ENCODE measurements at places on chromosomes 13 and 19.

- no peak overlapping the region for H3K4me3 ChIP-seq
- H3K4me1 ChIP-seq, result no peaks in the 10 kb centered on the region
- no peaks in the 10 kb centered on the region for H3K36me3 ChIP-seq
- H3K27me3 ChIP-seq, result peaks cover 2% of the 10 kb centered on the region
Observed at GRCh38 chr13:60260440-60260839, 96.7 kb upstream of the DIAPH3 start.

GRCh38 chr13:99908140-99908803 is 63.3 kb downstream of the ZIC5 start:
- peaks cover 10% of the 10 kb centered on the region for H3K36me3 ChIP-seq
- H3K4me1 ChIP-seq, result peaks cover 38% of the 10 kb centered on the region
- H3K27me3 ChIP-seq, result peaks cover 20% of the 10 kb centered on the region
- H3K4me3 ChIP-seq, result no peak overlapping the region
- no peak overlapping the region for H3K27ac ChIP-seq

DNA sequence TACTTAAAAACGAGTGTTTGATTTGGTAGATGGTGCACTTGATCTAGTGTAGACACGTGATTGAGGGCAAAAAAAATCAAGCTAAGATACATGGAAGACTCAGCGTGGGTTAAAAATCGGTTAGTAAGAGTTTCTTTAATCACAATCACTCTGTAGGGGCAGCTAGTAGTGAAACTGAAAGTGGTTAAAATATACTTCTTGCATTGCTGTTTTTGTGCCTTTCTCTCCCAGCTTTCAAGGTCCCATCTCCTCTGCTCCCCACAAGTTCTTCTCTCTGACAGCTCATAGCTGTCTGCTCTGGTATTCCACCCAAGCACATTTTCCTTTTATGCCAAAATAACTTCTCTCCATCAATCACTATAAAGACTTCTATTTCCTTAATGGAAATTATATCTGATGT is 1089.7 kb downstream of the EFNB2 start:
- no peak overlapping the region for H3K27ac ChIP-seq
- H3K27me3 ChIP-seq, result no peaks in the 10 kb centered on the region
- H3K4me1 ChIP-seq, result peaks cover 6% of the 10 kb centered on the region
- H3K36me3 ChIP-seq, result no peaks in the 10 kb centered on the region
- H3K4me3 ChIP-seq, result no peak overlapping the region
- no peak for DNase-seq

GRCh38 chr19:36010402-36010801 is 1.8 kb upstream of the SYNE4 start:
- peaks cover 42% of the 10 kb centered on the region for H3K4me1 ChIP-seq
- H3K27me3 ChIP-seq, result no peaks in the 10 kb centered on the region
- H3K4me3 ChIP-seq, result peak overlapping the region; percentile 21
- H3K27ac ChIP-seq, result no peak overlapping the region
- peaks cover 2% of the 10 kb centered on the region for H3K36me3 ChIP-seq

DNA sequence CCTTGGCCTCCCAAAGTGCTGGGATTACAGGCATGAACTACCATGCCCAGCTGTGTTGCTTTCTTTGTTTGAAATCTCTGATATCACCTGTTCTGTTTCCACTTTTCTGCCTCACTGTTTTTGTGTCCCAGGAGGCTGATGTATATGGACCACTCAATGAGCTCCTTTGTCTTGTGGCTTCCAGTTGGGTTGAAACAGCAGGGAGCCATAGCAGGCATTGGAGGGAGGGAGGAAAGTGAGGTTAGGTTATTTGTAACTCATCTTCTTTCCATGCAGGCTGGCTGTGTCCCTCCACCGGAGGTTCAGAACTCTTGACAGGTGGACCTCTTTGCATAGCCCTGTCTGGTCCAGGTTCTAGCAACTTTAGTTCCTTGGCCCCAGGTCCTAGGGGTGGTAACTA is 6.1 kb upstream of the CYP4F22 start:
- H3K4me1 ChIP-seq, result peaks cover 7% of the 10 kb centered on the region
- H3K27ac ChIP-seq, result no peak overlapping the region
- no peak for DNase-seq
- H3K27me3 ChIP-seq, result peaks cover 41% of the 10 kb centered on the region
- H3K36me3 ChIP-seq, result no peaks in the 10 kb centered on the region

GRCh38 chr13:112838038-112838841 is 130.8 kb upstream of the MCF2L start:
- peaks cover 25% of the 10 kb centered on the region for H3K36me3 ChIP-seq
- H3K4me1 ChIP-seq, result no peaks in the 10 kb centered on the region
- H3K27me3 ChIP-seq, result no peaks in the 10 kb centered on the region
- H3K27ac ChIP-seq, result no peak overlapping the region
- no peak for DNase-seq
- no peak overlapping the region for H3K4me3 ChIP-seq

DNA sequence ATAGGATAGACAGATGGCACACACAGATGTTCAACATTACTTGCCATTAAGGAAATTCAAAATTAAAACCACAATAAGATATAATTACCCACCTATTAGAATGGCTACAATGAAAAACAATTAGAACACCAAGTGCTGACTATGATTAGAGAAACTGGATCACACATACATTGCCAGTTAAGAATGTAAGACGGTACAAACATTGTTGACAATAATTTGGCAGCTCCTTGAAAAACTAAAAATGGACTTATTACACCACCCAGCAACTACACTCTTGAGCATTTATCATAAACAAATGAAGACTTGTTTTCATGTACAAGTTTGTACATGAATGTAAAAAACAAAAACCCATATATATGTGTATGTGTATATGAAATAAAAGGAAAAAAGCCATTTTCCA is 13.7 kb downstream of the ZNF461 start:
- no peak overlapping the region for H3K27ac ChIP-seq
- peaks cover 60% of the 10 kb centered on the region for H3K36me3 ChIP-seq
- DNase-seq, result no peak

GRCh38 chr19:45842198-45842597 is 20.7 kb downstream of the SYMPK start:
- H3K4me1 ChIP-seq, result no peaks in the 10 kb centered on the region
- no peak overlapping the region for H3K27ac ChIP-seq
- DNase-seq, result no peak
- H3K36me3 ChIP-seq, result peaks cover 66% of the 10 kb centered on the region
- no peaks in the 10 kb centered on the region for H3K27me3 ChIP-seq

- peaks cover 8% of the 10 kb centered on the region for H3K27me3 ChIP-seq
- no peak overlapping the region for H3K27ac ChIP-seq
- no peak overlapping the region for H3K4me3 ChIP-seq
- no peak for DNase-seq
- H3K36me3 ChIP-seq, result no peaks in the 10 kb centered on the region
- no peaks in the 10 kb centered on the region for H3K4me1 ChIP-seq
Observed at GRCh38 chr13:110154410-110154933, 152.5 kb downstream of the COL4A1 start.

DNA sequence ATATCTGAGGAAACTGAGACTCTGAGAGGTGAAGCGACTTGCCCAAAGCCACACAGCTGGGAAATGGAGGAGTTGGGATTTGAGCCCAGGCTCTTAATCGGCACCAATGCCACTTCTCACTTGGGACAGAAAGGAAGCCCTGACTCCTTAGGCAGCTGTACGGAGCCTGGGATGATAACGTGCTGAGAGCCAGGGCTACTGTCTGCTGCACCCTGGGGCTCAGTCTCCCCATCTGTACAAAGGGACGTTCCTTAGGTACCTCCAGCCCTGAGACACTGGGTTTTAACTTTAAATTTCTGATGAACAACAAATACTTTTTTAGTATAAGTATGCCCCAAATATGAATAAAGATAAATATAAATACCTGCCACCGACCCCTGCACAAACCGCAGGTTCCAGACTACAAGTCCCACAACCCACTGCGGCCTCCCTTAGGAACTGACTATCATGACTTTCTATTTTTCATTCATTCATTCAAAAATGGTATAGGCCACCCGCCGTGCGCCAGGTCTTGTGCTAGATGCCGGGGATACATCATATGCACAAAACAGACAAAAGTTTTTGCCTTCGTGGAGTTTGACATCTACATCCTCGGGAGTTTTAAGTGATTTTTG is 776 bp upstream of the NCLN start:
- DNase-seq, result no peak
- H3K27me3 ChIP-seq, result peaks cover 2% of the 10 kb centered on the region
- peak overlapping the region; percentile 90 for H3K27ac ChIP-seq
- H3K36me3 ChIP-seq, result peaks cover 30% of the 10 kb centered on the region
- H3K4me1 ChIP-seq, result peaks cover 53% of the 10 kb centered on the region
- H3K4me3 ChIP-seq, result peak overlapping the region; percentile 83

DNA sequence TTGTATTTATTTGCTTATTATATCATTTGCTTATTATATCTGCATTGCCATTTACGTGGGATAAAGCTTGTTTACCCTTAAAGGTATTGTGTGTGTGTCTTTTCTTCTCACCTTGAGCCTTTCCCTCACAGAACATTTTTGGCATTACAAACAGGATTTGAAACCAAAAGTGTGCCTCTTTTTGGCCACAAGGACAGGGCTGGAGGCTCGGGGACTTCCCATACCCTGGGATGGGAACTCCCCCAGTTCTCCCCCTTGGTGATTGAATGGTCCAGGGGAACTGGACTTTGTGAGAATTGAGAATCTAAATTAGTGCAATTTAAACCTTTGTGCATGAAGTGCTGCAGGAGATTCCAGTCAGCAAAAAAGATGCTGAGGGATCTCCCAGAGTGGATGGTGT is 2.4 kb upstream of the ZNF506 start:
- no peak for DNase-seq
- peaks cover 24% of the 10 kb centered on the region for H3K36me3 ChIP-seq
- H3K27me3 ChIP-seq, result no peaks in the 10 kb centered on the region
- H3K4me1 ChIP-seq, result no peaks in the 10 kb centered on the region
- H3K4me3 ChIP-seq, result no peak overlapping the region

DNA sequence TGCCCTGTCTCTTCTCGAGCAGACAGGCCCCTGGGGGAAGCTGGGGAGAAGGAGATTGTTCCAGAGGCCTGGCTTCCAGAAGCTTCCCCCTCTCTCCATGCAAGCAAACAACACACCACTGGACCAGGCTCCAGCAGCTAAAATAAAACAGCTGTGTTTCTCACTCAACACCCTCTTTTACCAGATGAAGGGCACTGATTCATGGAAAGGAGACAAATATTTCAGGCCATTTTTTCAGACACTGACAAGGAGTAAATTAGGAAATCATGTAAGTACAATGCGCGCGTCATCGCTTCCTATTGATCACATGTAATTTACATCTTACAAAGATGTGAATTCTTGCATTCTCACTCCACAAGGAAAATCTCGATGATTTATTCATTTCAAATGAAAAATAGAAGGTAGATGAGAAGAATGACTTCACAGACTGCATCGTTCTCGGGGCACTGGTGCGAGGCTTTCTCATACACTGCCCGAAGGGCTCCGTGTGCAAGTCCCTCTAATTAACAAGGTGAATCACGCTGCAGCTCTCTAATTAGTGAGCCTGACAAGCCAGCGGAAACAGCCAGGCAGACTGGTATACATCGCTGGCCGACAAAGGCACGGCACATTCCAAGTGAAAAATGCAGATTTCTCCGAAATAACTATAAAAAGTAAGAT is 153.6 kb downstream of the KCTD15 start:
- no peak overlapping the region for H3K4me3 ChIP-seq
- no peaks in the 10 kb centered on the region for H3K36me3 ChIP-seq
- no peak overlapping the region for H3K27ac ChIP-seq
- H3K4me1 ChIP-seq, result no peaks in the 10 kb centered on the region

DNA sequence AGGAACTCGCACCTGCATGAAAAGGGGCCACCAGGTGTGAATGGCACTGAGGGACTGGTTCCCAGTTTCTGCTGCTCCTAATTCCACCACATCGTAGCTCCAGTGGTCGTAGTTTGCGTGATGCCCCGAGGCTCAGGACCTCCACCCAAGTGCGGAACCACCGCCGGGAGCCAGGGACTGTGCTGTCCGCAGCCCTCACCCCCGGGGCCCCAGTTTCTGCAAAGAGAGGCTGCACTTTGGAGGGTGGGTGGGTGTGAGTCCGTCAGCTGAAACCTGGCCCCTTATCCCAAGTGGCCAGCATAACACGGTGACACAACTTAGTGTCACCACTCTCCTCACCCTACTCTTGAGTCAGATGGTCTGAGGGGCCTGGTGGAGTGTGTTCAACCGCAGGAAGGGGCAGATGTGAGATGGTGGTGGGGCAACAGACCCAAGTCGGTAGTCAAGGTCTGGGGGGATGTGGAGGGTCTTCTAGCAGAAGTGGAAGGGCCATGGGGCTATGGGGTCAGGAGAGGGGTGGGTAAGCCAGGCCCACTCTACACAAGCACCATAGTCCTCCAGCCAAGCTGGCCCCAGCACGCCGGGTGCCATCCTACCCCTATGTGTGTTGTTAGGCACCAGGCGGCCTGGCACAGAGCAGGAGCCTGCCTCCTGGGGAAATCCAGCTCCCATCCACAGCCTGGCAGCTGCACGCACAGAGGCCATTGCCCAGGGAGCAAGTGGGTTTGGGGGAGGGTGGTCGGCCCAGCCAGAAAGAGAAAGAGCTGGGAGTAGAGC is 1301.6 kb downstream of the UQCRFS1 start:
- H3K4me1 ChIP-seq, result no peaks in the 10 kb centered on the region
- H3K4me3 ChIP-seq, result no peak overlapping the region
- DNase-seq, result no peak
- H3K27me3 ChIP-seq, result no peaks in the 10 kb centered on the region

DNA sequence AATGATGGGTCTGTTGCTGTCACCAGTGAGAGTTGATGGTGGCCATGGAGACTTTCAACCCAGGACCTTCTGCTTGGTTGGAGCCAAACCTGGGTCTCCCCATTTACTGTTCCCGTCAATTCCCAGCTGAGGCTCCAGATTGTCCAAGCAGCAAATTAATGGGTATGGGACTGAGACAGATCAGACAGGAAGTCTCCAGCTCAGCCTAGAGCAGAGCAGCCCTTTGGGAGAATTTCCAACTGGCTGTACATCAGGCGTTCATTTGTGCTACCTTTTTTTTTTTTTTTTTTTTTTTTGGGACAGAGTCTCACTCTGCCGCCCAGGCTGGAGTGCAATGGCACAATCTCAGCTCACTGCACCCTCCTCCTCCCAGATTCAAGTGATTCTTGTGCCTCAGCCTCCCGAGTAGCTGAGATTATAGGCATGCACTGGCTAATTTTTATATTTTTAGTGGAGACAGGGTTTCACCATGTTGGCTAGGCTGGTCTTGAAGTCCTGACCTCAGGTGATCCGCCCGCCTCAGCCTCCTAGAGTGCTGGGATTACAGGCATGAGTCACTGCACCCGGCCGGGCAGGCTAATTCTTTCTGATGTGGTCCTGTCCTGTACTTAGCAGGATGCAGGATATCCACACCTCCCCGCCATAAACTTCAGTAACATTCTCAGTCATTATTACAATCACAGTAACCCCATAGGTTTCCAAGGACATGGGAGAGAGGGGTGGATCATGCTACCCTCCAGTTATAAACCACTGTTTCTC is 9.3 kb downstream of the MAP3K10 start:
- H3K4me1 ChIP-seq, result no peaks in the 10 kb centered on the region
- no peak for DNase-seq
- no peak overlapping the region for H3K27ac ChIP-seq

Data from activated T-helper 1 cell treated with anti-CD3 and anti-CD28 coated beads, Interleukin-12 subunit alpha, Interleukin-12 subunit beta, Interleukin-2, Interleukin-4 antibody, amounts not matched to agents 30 ng/mL and 10 ng/mL and 1 ng/mL, durations not matched to agents 14 hours and 24 hours and 36 hours (primary cell).